ENCODE measurements at places on chromosomes 4 and X.

GRCh38 chrX:149831473-149831872 is 49.5 kb upstream of the MAGEA8 start:
- DNase-seq: no peak

GRCh38 chr4:77927991-77928925 is 65.6 kb downstream of the MRPL1 start:
- DNase-seq: no peak

- no peak for DNase-seq
These were observed 283.9 kb downstream of the SMARCA1 start for GRCh38 chrX:129239371-129239770.

- no peak for DNase-seq
These were observed 14.9 kb upstream of the PORCN start for GRCh38 chrX:48493890-48494364.

- DNase-seq: no peak
These were observed 95.8 kb upstream of the ELOVL6 start for GRCh38 chr4:110294165-110294564.

DNA sequence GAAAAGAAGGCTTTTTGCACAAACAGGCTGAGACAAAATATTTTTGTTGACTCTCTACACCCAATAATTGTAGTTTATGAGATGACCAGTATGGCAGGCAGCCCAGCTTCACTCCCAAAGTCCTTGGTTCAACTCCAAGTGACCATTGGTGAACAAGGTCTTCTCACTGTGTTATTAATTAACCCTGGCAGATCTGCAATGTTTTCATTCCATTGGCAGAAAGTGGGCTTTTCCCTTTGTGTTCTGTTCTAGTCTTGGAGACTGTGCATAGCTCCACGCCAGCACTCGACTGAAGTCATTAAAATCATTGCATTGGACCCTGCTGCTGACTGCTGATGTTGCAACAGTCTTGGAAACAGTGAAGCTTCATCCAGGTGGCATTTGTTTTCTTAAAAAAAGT is 277.3 kb upstream of the HAND2 start:
- no peak for DNase-seq

DNA sequence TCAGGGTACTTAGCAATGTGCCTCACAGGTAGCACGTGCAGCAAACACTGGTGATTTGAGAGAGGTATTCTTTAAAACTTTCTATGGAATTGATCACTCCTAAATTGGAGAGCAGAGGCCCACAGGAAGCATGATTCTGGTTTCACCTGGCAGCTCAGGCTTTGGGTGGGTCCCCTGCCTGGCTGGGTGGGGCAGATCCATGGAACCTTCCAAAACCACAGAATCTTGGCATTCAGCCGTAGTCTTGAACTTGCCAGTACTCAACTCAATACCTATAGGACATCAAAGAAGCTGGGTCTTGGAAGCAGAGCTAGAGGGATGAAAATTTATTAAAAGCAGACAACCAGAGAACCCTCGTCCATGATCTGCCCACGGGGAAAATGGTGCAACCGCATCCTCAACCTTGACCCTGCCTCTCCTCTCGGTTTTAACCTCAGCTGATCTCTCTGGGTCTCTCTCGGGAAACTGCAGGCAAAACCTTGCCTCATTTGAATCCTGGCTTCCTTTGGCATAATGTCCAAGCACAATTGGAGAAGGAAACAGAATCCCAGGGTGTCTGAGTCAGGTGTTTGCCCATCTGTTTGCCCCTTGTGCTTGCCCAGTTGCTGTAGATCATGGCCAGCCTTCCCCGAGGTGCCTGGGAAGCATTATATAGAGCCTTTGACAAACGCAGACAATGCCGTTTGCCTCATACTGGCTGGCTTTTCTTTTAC is 22.9 kb downstream of the OTOP1 start:
- no peak for DNase-seq

GRCh38 chrX:40105835-40106675 is 8.3 kb upstream of the BCOR start:
- peak; percentile 80 for DNase-seq

- DNase-seq: no peak
These were observed 290.7 kb upstream of the TENM3 start for GRCh38 chr4:181952478-181952877.

- DNase-seq: no peak
These were observed 1.1 kb downstream of the AFF2 start for GRCh38 chrX:148501386-148502066.

DNA sequence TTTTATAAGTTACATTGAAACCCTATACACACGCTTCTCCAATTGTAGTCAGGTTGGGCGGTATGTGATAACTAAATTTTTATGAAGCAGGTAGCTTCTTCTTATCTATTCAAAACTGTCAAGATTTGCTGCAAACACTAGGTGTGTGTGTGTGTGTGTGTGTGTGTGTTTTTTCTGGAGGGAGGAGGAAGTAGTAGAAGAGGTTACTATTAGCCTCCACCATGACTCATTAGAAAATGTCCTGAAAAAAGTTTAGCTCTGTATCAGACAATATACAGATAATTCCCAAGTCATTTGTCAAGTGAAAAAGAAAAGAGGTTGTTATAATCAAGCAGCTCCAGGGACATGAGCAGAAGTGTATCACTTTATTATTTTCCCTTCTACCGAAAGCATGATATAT is 33.9 kb downstream of the PCDH7 start:
- no peak for DNase-seq

GRCh38 chr4:140944572-140944971 is 188.4 kb upstream of the TBC1D9 start:
- DNase-seq: no peak

DNA sequence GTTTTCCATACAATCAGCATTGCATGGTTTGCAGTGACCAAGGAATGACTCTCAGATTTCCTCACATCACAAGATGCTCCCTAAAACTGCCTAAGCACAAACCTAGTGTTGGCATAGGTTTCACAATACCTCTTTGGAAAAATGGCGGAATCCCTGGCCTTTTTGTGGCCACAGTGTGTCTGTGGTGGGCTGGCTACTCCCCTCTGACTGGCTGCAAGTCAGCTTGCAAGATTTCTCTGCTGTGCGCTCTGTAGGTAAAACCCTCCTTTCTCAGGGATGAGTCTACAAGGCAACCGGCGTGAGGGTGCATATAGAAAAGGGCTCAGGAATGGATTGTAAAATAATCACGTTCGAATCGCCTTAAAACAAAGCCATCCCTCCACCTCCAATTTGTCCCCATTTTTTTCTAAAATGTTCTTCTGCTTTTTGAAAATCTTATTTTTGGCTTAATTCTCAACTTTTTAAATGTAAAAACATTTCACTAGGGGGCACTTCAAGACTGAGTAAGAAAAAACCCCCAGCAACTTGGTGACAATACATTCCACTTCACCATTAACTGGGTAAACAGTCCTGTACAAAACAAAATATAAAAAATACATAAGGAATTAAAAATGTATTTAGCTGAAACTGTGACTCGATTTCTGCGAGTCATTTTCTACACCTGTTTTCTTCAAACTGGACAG is 235.6 kb downstream of the STIM2 start:
- DNase-seq: no peak

- DNase-seq: no peak
These were observed 93.2 kb downstream of the SHOX start for GRCh38 chrX:723781-724180.

DNA sequence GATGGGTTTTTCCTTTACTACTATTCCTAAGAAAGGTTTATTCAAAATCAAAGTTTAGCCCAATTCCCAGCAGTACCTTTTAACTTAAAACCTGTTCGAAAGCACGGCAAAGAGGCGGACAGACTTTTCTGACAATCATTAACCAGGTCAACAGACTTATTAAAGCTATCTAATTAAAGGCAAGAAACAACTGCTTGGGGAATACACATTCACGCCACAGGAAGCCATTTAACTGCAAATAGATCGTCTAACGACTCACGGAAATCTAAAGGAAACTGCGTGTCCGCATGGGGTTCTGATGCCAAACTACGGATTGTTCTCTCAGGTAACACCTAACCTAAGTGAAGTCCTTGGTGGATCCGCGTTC is 663 bp upstream of the USP53 start:
- no peak for DNase-seq

DNA sequence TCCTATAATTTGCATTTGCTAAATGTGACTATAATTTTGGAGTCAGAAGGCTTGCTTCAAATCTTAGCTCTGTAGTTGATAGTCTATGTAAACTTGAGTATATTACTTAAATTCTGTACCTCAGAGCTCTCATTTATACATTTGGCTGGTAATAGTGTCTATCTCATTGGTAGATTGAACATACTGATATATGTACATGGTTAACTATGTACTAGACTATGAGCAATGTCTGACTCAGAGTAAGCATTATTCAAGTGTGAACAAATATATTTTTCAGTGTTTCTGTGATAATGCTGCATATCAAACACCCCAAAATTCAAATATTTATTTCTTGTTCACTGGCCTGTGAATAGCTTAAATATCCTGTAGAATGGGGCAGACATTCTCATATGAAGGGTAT is 1568.9 kb upstream of the PABPC4L start:
- DNase-seq: no peak

DNA sequence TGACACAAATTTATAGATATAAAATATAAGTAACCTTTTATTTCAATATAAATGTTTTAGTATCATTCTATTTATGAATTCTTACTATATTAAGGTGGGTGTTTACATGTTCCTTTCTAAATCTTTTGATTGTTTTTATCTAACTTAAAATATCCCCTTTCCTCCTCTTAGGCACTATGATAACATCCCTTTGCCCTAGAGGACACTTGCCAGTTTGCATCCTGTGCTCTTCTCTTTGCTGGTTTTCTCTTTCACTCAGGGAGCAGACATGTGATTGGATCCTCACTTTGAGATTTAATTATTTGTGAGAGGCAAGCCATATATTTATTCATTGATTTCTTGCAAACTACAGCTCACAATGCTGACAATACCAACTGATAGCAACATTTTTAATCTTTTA is 16.2 kb downstream of the LRIT3 start:
- DNase-seq: no peak

- no peak for DNase-seq
These were observed 198.4 kb downstream of the STK32B start for GRCh38 chr4:5249727-5250126.

DNA sequence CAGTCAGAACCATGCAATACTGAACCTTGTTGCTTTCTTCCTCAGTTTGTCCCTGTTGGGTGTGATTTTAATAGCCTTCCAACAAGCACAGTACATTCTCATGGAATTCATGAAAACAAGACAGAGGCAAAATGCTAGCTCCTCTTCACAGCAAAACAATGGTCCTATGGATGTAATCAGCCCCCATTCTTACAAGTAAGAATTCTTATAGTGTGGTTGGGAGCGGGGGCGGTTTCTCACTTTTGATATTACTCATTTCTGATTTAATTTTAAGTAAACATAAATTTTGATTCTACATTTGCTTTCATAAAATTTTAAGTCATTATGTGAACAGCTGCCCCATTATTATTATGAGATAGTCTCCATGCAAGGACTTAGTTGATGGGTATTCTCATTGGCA is 80.8 kb upstream of the TLR2 start:
- no peak for DNase-seq

DNA sequence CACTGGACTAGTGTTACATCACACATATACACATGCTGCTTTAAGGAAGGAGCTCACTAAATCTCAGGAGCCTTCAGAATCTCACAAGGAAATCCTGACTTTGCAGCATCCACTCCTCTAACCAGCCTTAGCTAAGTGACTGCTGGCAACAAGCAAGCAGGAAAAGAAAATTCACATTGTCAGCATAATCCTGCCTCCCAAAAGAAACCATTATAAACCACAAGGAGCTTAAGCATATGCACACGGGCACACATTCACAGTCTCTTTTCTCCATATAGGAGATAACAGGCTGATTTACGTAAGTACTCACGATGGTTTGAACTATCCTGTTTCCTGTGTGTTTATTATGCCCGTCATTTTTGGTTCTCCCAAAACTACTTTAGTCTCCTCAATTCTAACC is 136.3 kb downstream of the TMEM144 start:
- no peak for DNase-seq

DNA sequence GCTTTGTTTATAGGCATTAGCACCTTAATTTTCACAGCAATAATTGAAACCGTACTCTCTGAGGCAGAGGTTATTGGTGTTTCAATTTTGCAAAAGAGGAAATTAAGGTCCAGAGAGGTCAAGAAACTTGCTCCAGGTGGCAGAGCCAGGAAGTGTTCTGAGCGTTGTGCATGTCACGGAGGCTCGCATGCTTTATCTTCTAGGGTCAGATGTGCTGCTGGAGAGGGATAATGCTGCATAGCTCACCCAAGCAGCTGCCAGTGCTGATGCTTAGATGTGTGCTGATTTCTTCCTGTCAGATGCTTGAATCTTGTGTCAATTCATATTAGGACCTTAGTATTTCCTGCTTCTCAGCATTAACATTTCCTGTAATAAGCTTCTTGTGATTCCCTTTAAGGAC is 13.0 kb upstream of the FGF5 start:
- DNase-seq: no peak

GRCh38 chr4:37675587-37676290 is 10.4 kb downstream of the RELL1 start:
- DNase-seq: peak; percentile 72

DNA sequence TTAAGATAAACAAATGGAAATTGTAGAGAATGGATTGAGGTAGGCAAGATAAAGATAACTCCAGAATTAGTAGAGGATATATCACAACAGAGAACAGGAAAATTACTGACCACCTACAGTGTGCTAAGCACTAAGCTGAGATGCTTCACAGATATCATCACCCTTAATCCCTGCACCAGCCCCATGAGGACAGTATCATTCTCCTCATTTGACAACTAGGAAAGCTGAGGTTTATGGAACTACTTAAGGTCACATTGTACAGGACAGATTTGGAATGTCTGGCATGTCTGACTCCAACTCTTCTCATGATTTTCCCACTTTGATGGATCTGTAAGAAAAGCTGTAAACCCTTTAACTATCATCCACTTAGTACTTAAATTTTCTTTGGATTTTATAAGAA is 95.5 kb downstream of the CASK start:
- DNase-seq: no peak

DNA sequence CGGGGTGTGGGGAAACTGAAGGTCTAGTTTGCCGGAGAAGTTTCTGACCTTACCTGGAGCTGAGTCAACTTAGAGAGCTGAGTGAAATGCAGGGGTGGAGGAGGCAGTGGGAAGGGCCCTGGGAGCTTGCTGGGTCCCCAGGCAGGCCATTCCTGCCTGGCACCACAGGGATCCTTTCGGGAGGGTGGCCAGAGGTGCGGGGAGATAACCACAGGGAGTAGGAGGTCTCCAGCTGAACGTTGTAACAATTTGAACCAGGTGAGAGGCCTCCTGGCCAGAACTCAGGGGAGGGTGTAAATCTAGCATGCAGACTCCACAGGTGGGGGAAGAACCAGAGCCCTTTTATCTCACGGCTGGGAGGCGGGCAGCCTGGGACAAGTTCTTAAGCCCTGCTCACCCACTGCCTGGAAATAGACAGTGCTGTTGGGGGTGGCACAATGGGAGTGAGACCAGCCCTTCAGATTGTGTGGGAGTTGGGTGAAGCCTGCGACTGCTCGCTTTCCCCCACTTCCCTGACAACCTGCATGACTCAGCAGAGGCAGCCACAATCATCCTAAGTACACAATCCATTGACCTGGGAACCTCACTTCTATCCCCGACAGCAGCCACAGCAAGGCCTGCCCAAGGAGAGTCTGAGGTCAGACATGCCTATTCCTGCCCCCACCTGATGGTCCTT is 247.4 kb downstream of the ADGRA3 start:
- no peak for DNase-seq

GRCh38 chr4:187732524-187732923 is 263.0 kb upstream of the ZFP42 start:
- no peak for DNase-seq

GRCh38 chrX:95885074-95885473 is 799.6 kb upstream of the DIAPH2 start:
- DNase-seq: no peak

- no peak for DNase-seq
These were observed 6.7 kb downstream of the SORBS2 start for GRCh38 chr4:185805262-185805802.

GRCh38 chr4:174217273-174218126 is 66.0 kb downstream of the FBXO8 start:
- no peak for DNase-seq

Measured in activated CD8-positive, alpha-beta T cell treated with anti-CD3 and anti-CD28 coated beads, Interleukin-2, amount 10 ng/mL, durations not matched to agents 7 days and 5 days (primary cell).